ENCODE measurements at places on chromosomes 7 and 10.
A peak's percentile ranks its signal among the peaks of the same experiment; 100 is the strongest.

GRCh38 chr7:22885797-22886261 is 63.2 kb upstream of the TOMM7 start:
- H3K27ac ChIP-seq, result peak overlapping the region; percentile 90
- DNase-seq, result peak; percentile 81
- no peaks in the 10 kb centered on the region for H3K27me3 ChIP-seq
- H3K4me3 ChIP-seq, result peak overlapping the region; percentile 40
- H3K4me1 ChIP-seq, result peaks cover 40% of the 10 kb centered on the region
- peaks cover 8% of the 10 kb centered on the region for H3K36me3 ChIP-seq

- no peak for DNase-seq
- no peak overlapping the region for H3K4me3 ChIP-seq
- H3K27me3 ChIP-seq, result no peaks in the 10 kb centered on the region
- no peaks in the 10 kb centered on the region for H3K4me1 ChIP-seq
Measured at GRCh38 chr7:151095828-151096475, 9.7 kb downstream of the AGAP3 start.

GRCh38 chr7:116806046-116806944 is 56.1 kb upstream of the CAPZA2 start:
- peaks cover 5% of the 10 kb centered on the region for H3K4me1 ChIP-seq
- no peak overlapping the region for H3K4me3 ChIP-seq
- H3K27ac ChIP-seq, result no peak overlapping the region
- H3K27me3 ChIP-seq, result peaks cover 4% of the 10 kb centered on the region
- DNase-seq, result no peak

DNA sequence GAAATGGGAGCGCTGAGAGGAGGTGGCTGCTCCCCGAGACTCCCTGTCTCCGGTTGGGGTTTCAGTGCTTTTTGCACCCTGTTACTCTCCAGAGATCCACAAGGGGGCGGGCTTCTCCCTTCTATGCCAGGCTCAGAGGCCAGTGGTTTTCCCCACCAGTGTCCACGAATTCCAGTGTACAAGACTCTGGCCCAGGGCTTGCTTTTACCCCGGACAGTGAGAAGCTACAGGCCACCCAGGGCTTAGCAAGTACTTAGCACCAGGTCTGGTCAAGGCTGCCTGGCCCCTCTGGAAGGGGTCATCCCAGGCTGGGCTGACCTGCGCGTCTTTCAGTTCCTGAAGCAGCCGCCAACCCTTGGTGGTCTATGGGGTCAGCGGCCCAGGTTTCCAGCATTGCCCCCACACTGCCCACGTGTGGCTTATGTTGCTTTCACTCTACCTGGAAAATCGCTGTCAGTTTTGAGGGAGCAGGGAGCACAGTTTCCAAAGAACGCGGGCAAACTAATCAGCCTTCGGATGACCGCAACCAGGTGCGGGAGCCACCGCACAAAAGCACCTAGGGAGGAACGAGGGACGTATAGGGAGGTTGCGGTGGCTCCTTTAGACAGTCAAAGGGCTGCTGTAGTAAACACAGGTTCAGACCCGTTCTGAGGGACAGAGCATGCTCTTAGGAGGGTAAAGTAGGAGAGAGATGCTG is 6.8 kb downstream of the CYP26A1 start:
- no peak overlapping the region for H3K4me3 ChIP-seq
- peak; percentile 59 for DNase-seq
- H3K4me1 ChIP-seq, result peaks cover 2% of the 10 kb centered on the region
- no peak overlapping the region for H3K27ac ChIP-seq

DNA sequence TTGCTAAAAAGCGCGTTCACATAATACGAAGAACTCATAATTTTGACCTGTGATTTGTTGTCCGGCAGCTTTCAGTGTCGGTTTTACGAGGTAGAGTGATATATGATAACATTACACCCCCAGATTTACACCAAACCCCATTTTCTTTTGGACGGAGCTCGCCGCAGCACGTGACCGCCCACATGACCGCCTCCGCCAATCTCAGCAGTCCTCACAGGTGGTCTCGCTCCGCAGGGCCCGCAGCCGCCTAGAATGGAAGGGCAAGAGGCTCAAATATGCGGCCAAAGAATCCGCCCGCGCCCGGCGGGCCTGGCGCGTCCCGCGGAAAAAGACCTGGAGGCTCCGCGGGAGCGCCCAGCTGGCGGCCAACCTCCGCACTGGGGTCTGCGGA is at the start of gene HOXA7:
HOXA7 (minus strand) TSS at position 168 of the 391 bp plus-strand sequence; CDS start at position 38, 130 bp downstream.
- H3K4me1 ChIP-seq, result peaks cover 17% of the 10 kb centered on the region
- H3K4me3 ChIP-seq, result peak within 1 kb of the TSS; percentile 50
- no peak for DNase-seq
- H3K36me3 ChIP-seq, result peaks cover 3% of the 10 kb centered on the region
- H3K27ac ChIP-seq, result peak within 1 kb of the TSS; percentile 82
- H3K27me3 ChIP-seq, result peaks cover 86% of the 10 kb centered on the region

GRCh38 chr7:154837622-154838021 is 165.3 kb downstream of the PAXIP1 start:
- H3K4me1 ChIP-seq, result no peaks in the 10 kb centered on the region
- H3K4me3 ChIP-seq, result no peak overlapping the region
- no peaks in the 10 kb centered on the region for H3K36me3 ChIP-seq

GRCh38 chr10:118333871-118334270 is 8.3 kb downstream of the FAM204A start:
- H3K27me3 ChIP-seq, result no peaks in the 10 kb centered on the region
- H3K4me1 ChIP-seq, result peaks cover 11% of the 10 kb centered on the region
- no peak overlapping the region for H3K27ac ChIP-seq
- no peak overlapping the region for H3K4me3 ChIP-seq
- DNase-seq, result no peak

GRCh38 chr10:6228010-6228511 is 25.3 kb downstream of the PFKFB3 start:
- no peaks in the 10 kb centered on the region for H3K27me3 ChIP-seq
- peak overlapping the region; percentile 68 for H3K27ac ChIP-seq
- no peak overlapping the region for H3K4me3 ChIP-seq

- H3K27me3 ChIP-seq, result peaks cover 4% of the 10 kb centered on the region
- no peak for DNase-seq
- peaks cover 18% of the 10 kb centered on the region for H3K4me1 ChIP-seq
- no peak overlapping the region for H3K27ac ChIP-seq
Measured at GRCh38 chr7:27966219-27966780, 214.3 kb downstream of the JAZF1 start.

DNA sequence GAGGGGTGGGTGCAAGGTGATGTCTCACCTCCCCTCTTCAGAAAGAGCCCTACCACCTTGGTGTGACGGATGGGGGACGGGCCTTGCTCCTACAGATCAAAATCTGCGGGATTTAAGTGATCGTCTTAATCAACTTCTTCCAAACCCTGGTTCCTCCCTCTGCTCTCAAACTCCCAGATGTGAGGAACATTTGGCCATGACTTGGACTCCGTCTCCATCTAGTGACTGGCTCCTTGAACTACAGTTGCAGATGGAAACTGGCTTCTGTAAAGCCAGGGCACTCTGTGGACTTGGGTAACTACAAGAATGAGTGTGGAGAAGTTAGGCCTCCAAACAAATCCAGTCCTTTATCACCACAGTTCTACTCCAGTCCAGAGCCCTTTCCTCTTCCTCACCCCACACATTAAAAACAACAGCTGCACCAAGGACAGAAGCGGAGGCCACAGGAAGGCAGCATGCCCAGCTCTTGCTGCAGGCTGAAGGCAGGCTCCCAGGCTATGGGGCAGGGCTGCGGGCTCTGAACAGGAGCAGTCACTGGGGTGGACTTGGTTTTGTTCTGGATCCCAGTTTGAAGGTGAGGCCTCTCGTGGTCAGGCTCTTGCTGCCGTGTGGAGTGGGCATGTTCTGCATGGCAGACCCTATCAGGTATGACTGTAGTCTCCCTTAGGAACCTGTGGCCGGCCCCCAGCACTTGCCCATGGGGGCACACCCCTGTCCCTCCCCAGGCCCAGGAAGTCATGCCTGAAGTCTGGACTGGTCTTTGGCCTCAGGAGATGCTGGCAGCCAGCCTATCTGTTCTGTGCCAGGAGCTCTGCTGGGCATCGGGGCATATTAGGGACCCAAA is 79.4 kb downstream of the VWC2 start:
- peak; percentile 21 for DNase-seq
- H3K36me3 ChIP-seq, result no peaks in the 10 kb centered on the region
- H3K4me1 ChIP-seq, result no peaks in the 10 kb centered on the region
- H3K27ac ChIP-seq, result no peak overlapping the region

GRCh38 chr7:100434297-100435144 is 1.8 kb downstream of the PPP1R35 start:
- no peak for DNase-seq
- peaks cover 63% of the 10 kb centered on the region for H3K4me1 ChIP-seq
- peaks cover 57% of the 10 kb centered on the region for H3K36me3 ChIP-seq
- peak overlapping the region; percentile 90 for H3K4me3 ChIP-seq

DNA sequence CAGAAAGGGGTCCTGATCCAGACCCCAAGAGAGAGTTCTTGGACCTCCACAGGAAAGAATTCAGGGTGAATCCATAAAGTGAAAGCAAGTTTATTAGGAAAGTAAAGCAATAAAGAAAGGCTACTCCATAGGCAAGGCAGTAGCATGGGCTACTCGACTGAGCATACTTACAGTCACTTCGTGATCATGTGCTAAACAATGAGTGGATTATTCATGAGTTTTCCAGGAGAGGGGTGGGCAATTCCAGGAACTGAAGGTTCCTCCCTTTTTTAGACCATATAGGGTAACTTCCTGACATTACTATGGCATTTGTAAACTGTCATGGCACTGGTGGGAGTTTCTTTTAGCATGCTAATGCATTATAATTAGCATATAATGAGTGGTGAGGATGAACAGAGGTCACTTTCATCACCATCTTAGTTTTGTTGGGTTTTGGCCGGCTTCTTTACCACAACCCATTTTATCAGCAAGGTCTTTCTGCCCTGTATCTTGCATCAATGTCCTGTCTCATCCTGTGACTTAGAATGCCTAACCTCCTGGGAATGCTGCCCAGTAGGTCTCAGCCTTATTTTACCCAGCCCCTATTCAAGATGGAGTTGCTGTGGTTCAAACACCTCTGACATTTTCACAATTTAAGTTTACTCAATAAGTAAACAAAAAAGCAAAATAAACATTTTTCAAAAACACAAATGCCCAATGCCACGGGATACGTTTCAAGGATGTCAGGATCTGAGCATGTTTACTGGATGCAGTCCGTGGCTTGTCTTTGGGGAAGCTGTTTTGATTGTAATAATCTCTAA is 37.0 kb downstream of the ALOX5 start:
- H3K27ac ChIP-seq, result no peak overlapping the region
- no peak for DNase-seq
- H3K4me3 ChIP-seq, result no peak overlapping the region
- H3K4me1 ChIP-seq, result peaks cover 8% of the 10 kb centered on the region
- peaks cover 48% of the 10 kb centered on the region for H3K27me3 ChIP-seq
- H3K36me3 ChIP-seq, result peaks cover 19% of the 10 kb centered on the region

DNA sequence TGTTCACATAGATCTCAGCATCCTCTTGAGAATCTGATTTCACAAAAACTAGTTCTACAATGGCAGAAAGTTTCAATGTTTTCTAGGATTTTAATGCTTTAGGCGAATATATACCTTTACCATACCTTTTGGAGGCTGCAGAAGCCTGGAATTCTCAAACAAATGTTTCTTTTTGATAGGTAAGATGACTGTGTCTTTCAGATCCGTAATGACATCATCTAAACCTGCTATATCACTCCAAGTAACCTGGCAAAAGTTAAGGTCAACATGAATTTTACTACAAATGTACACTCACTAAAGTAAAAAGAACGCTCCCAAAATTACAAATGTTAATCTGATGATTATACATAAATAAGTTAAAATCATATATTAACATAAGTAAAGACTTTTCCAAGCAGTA is 27.8 kb downstream of the ATAD1 start:
- H3K4me1 ChIP-seq, result no peaks in the 10 kb centered on the region
- H3K27ac ChIP-seq, result no peak overlapping the region
- H3K27me3 ChIP-seq, result no peaks in the 10 kb centered on the region
- DNase-seq, result no peak
- H3K4me3 ChIP-seq, result no peak overlapping the region

GRCh38 chr10:75550191-75550590 is 118.8 kb downstream of the LRMDA start:
- no peaks in the 10 kb centered on the region for H3K36me3 ChIP-seq
- no peak overlapping the region for H3K4me3 ChIP-seq
- H3K4me1 ChIP-seq, result no peaks in the 10 kb centered on the region
- no peaks in the 10 kb centered on the region for H3K27me3 ChIP-seq
- DNase-seq, result no peak

DNA sequence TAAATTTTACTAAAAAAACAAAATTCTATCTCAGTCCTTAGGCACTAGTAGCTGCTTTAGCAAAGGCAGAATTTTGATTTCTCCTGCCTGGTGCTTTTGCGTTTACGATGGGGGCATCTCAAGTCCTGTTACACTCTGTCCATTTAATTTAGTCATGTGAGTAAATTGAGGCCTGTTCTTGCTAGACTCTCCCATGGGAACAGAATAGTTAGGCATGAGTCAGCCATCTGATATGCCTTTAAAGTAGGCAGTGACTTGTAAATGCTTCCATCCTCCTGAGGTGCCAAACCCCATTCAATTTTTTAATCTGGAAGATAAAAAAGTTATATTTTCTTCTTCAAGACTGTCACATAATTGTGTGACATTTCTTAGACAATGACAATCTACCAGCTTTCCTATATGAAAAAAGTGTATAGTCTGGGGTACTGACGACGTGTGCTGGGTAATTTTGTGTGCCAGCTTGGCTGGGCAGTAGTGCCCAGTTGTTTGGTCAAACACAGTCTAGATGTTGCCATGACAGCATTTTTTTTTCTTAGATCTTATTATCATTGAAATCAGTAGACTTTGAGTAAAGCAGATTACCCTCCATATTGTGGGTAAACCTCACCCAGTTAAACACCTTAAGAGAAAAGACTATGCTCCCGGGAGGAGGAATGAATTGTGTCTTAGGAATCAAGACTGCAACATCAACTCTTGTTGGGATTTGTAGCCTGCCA is 603.4 kb downstream of the SORCS1 start:
- no peak overlapping the region for H3K27ac ChIP-seq
- DNase-seq, result no peak
- no peaks in the 10 kb centered on the region for H3K36me3 ChIP-seq
- H3K27me3 ChIP-seq, result no peaks in the 10 kb centered on the region
- no peaks in the 10 kb centered on the region for H3K4me1 ChIP-seq

- no peaks in the 10 kb centered on the region for H3K36me3 ChIP-seq
- DNase-seq, result no peak
- no peaks in the 10 kb centered on the region for H3K4me1 ChIP-seq
- H3K27ac ChIP-seq, result no peak overlapping the region
- no peaks in the 10 kb centered on the region for H3K27me3 ChIP-seq
Measured at GRCh38 chr10:71631007-71631861, 88.3 kb downstream of the C10orf105 start.

DNA sequence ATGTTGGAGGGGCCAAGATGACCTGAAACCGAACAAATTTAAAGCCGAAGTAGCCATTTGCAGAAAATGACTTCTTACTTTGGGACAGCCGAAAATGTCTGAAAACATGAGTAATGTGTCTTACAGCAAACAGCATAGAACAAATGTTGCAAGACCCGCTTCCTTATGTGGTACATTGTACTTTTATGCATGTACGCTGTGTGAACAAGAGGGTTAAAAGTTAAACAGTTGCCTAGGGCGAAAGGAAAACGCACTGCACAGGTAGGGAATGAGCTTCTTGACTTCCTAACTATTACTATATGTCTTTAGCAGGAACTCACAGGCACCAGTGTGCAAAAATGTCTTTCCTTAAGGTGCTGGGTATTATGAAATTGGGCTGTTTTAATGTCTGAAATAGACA is 303.5 kb upstream of the MGMT start:
- no peaks in the 10 kb centered on the region for H3K36me3 ChIP-seq
- no peak overlapping the region for H3K4me3 ChIP-seq
- H3K4me1 ChIP-seq, result peaks cover 4% of the 10 kb centered on the region
- no peak overlapping the region for H3K27ac ChIP-seq
- peaks cover 4% of the 10 kb centered on the region for H3K27me3 ChIP-seq
- DNase-seq, result no peak
